ENCODE measurements at places on chromosomes 4 and X.
A peak's percentile ranks its signal among the peaks of the same experiment; 100 is the strongest.

GRCh38 chr4:152594057-152594456 lies 58.2 kb upstream of the FBXW7 start:
- DNase-seq: no peak

GRCh38 chr4:103902730-103903129 lies 182.9 kb upstream of the TACR3 start:
- no peak for DNase-seq

DNA sequence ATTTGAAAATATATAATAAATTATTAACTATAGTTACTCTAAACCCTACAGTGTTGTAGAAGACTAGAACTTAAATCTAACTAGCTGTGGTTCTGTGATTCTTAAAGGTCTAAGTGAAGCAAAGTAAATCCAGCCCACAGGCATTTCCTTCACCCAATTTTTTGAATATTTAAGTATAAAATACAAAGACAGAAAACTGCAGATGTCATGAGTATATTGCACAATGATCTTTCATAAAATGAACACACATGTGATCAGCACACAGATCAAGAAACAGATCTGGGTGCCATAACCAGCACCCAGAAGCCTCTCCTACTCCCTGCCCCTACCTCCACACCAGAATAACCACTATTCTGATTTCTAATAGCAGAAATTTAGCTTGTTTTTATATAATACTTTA lies 82.9 kb downstream of the CAMK2D start:
- DNase-seq: peak; percentile 81

GRCh38 chr4:165016971-165017370 lies 14.8 kb upstream of the TRIM60 start:
- DNase-seq: peak; percentile 2

GRCh38 chrX:39519030-39519488 lies 578.7 kb downstream of the BCOR start:
- peak; percentile 29 for DNase-seq

DNA sequence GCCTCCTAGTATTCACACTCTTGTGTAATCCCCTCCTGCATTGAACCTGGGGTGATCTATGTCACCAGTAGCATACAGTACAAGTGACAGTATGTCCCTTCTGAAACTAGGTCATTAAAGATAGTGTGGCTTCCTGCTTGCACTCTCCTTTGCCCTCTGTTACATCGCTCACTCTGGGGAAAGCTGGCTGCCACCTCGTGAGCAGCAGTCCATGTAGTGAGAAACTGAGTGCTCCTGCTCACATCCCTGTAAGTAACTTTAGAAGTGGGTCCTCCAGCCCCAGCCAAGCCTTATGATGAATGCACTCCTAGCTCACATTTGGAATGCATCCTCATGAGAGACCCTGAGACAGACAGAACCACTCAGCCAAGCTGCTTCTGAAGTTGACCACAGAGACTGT lies 89.8 kb upstream of the TNIP3 start:
- no peak for DNase-seq

DNA sequence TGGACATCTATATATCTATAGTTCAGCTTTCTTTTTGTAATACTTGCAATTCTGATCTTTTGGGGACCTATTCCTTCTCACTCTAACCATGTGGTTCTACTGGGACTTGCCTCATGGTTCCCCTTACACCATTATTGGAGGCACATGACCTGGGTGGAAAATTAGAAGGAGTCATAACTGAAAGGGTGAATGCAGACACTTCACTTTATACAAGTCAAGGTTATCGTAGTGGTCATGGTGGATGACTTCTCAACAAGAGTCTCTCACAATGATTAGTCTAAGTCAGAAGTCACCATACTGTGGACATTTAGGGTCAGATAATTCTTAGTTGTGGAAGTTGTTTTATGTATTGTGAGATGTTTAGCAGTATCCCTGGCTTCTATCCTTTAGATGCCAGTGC lies 10.5 kb upstream of the EIF4E start:
- DNase-seq: no peak

- DNase-seq: peak; percentile 10
These were observed 200.0 kb downstream of the TBCK start for GRCh38 chr4:106116025-106116424.

GRCh38 chr4:38106311-38106710 lies 146.1 kb downstream of the PTTG2 start:
- peak; percentile 67 for DNase-seq

- DNase-seq: peak; percentile 24
These were observed 224.2 kb downstream of the RCHY1 start for GRCh38 chr4:75289914-75290582.

DNA sequence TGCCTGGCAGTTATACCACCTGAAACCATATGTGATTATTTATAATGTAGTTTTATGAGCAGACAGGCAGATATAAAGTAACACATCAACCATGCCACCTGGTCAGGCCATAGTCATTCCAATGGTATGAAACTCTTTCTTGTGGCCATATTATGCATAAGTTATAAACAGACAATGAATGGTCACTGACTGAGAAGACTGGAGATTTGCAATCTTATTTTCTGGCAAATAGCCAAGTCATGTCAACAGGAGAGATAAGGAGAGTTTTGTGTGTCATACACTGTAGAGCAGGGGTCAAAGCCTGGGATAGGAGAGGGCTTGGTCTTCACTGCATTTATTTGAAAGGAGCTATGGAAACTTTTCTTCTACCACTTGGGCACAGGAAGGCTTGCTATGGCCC lies 29.5 kb downstream of the SORBS2 start:
- peak; percentile 73 for DNase-seq

GRCh38 chrX:115490814-115491213 lies 70.2 kb upstream of the PLS3 start:
- no peak for DNase-seq

- DNase-seq: no peak
These were observed 81.0 kb upstream of the RBPJ start for GRCh38 chr4:26239801-26240200.

DNA sequence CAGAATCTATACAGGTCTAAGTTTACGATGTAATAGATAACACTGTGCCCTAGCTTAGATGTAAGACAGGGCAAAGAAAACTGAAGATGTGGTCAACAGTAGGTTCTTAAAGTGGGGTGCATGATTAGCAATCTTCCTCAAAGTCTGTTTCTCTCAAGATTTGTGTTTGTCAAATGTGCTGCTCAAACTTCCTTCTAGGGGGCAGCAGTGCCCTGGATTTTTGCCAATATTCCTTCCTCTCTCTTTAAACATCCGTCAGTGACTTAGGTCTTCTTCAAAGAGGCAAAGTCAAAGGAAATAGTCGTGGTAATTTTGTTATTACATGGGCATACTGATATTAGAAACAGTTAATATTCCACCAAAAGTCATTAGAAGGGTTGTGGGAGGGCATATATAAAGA lies 4.2 kb upstream of the PDHA2 start:
- no peak for DNase-seq

DNA sequence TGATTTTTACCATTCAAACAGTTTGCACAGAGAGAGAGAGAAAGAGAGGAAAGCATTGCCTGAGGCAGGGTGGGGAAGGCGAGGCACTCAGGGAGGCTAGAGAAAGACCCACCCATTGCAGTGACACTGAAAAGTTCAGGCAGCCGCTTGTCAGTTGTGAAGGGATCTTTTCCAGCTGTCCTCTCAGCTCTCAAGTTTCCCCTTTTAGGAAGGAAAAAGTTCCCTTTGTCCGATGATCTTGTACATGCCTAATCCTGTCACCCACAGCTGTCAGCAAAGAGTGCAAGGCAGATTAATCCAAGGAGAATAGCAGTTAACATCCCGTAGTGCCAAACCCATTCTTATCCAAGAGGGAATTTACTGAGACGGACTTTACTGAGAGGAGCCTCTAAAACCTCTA lies 255.0 kb downstream of the MAGEB5 start:
- no peak for DNase-seq

DNA sequence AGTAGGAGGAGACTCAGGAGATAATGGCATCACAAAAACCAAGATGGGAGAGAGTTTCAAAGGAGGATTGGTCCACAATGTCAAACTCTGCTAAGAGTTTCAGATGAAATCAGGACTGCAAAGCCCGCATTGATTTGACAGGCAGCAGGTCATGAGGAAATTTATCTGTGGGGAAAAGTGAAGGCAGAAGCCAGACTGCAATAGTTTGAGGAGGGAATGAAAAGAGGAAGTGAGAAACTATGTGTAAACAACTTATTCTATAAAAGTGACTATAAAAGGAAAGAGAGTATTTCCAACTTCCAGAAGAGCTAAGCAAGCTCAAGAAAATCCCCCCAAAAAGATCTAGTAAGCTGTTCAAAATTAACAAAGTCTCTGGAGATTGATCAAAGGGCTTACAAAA lies 66.3 kb upstream of the DGKK start:
- no peak for DNase-seq

DNA sequence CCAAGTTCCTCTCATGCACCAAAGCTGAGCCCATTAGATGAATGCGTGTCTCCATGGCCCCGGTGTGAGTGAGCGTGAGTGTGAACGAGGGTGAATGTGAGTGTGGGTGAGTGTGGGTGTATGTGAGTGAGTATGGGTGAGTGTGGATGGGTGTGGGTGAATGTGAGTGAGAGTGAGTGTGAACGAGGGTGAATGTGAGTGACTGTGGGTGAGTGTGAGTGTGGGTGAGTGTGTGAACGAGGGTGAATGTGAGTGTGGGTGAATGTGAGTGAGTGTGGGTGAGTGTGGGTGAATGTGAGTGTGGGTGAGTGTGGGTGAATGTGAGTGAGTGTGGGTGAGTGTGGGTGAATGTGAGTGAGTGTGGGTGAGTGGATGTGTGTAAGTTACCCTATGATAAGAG lies 1521.8 kb upstream of the TENM3 start:
- DNase-seq: no peak

- peak; percentile 86 for DNase-seq
These were observed 52.4 kb downstream of the SEPTIN11 start for GRCh38 chr4:77001907-77002306.

DNA sequence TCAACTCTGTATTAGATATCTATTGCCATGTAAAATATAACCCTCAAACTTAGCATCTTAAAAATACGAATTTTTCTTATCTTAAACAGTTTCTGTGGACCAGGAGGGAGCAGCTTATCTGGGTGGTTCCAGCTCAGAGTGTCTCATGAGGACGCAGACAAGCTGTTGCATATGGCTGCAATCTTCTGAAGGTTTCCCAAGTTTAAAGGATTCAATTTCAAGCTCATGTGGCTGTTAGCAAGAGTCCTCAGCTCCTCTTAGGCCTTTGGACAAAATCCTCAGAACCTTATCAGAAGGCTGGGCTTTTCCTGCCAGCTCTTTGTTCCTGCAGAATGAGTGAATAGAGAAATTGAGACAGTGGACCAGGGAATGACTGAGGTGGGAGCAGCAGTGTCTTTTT lies 2.8 kb upstream of the CTSO start:
- no peak for DNase-seq

DNA sequence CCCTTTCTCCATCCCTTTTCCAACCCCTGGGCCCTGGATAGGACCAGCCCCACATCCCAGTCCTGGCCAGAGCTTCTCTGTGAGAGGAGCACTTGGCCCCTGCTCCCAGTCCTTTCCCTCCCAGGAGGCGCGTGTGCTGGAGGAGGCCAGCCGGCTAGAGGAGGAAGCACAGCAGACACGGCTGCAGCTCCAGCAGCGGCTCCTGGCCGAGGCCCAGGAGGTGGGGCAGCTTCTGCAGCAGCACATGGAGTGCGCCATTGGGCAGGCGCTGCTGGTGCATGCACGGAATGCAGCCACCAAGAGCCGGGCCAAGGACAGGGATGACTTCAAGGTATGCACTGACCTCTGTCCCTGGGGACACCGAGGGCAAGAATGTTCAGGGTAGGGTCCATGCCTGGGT lies 87.5 kb downstream of the EVC start:
- no peak for DNase-seq

DNA sequence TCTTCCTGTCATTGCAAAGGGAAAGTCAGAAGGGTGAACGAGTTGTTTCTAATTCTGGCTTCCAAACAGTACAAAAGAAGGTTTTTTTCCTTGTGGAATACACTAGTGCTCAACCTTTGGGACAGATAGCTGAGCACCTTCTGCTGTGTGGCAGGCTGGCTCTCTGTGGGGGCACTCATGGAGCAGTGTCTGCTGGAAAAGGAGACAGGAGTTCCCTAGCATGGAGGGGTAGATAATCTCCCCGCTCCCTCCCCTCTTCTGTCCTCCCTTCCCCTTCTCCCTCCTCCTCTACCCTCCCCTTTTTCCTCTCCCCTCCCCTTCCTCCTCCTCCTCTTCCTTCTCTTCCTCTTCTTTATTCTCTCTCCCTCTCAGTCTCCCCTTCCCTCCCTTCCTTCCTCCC lies 62.4 kb upstream of the MTM1 start:
- no peak for DNase-seq

DNA sequence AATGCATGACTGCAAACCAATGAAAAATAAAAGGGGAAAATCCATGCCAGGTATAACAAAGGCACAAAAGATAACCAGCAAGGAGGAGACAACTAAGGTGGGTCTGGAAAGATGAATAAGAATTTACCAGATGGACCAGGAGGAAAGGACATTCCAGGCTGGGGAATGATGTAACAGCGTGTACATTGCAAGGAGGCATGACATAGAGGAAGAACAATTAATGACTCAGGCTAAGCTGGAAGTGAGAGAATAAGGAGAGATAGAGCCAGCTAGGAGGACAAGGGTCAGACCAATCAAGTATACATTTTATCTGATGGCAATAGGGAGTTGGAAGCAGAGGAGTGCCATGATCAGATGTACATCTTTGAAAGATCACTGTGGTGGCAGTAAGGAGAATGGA lies 57.0 kb downstream of the MTMR8 start:
- DNase-seq: no peak

DNA sequence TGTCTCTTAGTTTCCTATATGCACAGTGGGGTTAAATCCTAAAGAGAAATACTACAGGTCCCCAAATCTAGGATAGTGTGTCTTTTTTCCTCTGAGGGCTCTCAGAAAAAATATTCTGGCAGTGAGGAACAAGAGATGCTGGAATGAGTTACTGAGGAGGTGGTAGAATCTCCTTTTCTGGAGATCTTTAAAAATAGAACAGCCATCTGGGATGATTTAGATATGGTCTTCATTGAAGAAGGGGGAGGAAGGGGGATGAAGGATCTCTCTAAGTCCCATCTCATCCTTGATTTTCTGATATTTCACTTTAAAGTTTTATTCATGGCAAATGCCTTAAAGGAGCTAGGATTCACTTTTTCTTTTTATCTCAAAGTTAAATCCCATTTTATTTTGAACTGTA lies 235.0 kb downstream of the MAML3 start:
- peak; percentile 9 for DNase-seq

Measured in iris pigment epithelial cell (primary cell).